ENCODE measurements at places on chromosomes 2 and 18.
A peak's percentile ranks its signal among the peaks of the same experiment; 100 is the strongest.

DNA sequence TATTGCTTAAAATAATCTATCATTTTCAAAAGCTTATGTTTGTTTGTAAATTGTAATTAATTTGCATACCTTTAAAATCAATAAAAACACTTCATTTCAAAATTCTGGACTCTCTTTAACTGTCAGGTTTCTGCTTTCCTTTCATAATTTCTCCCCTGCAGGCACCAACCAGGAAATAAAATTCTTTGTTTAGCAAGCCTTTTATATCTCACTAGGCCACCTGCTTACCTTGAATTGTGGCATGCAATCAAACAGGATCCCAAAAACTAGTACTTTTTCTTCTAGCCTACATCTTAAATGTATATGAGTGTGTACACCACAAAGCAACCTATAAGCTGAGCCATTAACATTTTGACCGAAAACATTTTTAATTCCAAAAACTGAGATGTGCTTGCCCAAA is 233.1 kb downstream of the NR4A2 start:
- DNase-seq, result no peak

DNA sequence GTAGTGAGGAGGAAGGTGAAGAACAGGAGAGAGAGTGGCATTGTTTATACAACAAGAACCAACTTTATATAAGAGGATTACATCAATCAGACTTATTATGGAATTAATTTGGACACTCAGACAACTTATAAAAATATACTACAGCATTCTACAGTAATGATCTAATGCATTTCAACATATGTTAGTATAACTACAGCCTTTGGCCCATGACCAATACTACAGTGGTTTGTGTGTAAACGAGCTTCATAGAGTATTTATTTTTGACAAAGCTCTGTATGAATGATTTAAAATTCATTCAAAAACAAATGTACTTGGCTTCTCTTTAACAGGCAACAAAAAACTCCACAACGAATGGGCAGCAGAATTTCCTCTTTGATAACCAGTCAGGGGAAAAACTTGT is 72.8 kb downstream of the ZNF521 start:
- DNase-seq, result no peak

GRCh38 chr2:238865744-238866355 is 18.0 kb downstream of the TWIST2 start:
- DNase-seq, result peak; percentile 10

GRCh38 chr2:175585496-175585895 is 404.0 kb upstream of the ATP5MC3 start:
- DNase-seq, result no peak

DNA sequence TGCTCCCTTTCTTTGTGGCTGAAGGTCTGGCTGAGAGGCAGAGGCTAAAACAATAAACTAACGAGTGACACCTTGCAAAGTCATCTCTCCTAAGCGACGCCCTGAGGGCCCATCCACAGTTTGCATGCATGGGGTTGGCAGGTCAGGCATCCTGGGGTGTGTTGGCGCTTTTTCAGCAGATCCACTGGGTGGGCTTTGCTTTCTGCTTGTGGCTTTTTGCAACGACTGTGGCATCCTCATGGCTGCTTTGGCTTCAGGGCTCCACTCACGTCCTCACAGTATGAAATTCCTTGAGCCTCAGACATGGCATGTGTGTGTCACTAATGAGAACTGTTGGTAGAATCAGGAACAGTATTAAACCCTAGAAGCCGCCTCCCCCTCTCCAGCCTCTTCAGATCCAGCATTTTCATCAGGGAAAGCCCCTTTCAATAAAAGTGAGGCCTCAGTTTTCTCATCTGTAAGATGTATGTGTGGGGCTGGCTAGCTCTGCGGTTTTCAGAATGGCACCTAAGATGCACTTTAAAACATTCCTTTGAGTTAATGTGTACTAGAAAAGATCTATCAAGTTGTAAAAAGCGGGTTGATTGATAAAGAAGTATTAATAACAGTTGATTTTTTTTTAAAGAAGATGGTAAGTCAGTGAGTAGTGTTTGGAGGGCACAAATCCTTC is 72.5 kb downstream of the SH3BP4 start:
- no peak for DNase-seq

- no peak for DNase-seq
Measured at GRCh38 chr2:71385012-71385411, 53.4 kb downstream of the ZNF638 start.

DNA sequence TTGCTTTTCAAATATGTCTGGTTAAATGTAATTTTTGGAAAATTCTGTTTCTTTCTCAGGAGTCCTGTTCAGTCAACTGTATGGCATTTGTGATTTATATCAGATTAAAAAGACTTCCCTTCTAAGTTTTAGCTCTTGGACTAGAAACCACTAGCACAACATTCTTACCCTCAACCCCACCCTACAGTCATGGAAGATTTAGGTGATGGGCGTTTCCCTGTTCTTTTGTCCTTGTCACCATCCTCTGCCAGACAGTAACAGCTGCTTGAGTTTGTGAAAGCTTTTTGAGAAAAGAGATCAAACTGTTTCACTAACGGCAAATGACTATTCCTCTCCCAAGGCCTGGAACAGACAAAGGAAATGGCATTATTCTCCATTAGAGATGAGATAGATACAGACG is 31.8 kb downstream of the SERPINB5 start:
- DNase-seq, result no peak

DNA sequence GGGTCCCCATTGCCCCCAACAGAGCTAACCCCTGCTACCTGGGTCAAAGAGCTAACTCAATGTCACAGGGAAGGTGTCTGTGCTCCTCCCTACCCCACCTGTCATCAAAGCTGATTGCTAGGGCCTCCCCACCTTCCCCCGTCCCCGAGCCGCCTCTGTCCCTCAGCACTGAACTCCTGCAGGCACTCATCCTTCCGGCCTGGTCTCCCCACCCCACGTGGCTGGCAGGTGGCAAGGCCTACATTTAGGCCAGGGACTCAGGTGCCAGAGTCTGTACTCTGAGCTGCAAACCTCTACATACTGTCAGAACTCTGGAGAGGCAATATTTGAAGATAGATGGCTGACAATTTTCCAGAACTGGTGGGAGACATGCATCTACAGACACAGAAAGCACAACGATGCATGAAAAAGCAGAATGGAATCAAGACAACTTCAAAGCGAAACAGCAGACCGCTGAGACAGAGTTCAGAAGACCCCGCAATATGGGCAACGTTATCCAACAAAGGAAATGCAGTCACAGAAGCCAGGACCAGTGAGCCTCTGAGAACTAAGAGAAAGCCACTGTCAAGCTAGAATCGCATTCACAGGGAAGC is 195.8 kb downstream of the HDAC4 start:
- no peak for DNase-seq

GRCh38 chr2:233426619-233427342 is 72.5 kb downstream of the DGKD start:
- DNase-seq, result no peak

GRCh38 chr2:190506666-190507065 is 27.9 kb downstream of the NEMP2 start:
- no peak for DNase-seq

GRCh38 chr2:75792146-75792545 is 81.4 kb upstream of the GCFC2 start:
- DNase-seq, result no peak

- DNase-seq, result no peak
Measured at GRCh38 chr2:108115868-108116267, 123.9 kb upstream of the SULT1C3 start.

- DNase-seq, result peak; percentile 80
Measured at GRCh38 chr18:12278741-12279682, 24.9 kb downstream of the CIDEA start.

DNA sequence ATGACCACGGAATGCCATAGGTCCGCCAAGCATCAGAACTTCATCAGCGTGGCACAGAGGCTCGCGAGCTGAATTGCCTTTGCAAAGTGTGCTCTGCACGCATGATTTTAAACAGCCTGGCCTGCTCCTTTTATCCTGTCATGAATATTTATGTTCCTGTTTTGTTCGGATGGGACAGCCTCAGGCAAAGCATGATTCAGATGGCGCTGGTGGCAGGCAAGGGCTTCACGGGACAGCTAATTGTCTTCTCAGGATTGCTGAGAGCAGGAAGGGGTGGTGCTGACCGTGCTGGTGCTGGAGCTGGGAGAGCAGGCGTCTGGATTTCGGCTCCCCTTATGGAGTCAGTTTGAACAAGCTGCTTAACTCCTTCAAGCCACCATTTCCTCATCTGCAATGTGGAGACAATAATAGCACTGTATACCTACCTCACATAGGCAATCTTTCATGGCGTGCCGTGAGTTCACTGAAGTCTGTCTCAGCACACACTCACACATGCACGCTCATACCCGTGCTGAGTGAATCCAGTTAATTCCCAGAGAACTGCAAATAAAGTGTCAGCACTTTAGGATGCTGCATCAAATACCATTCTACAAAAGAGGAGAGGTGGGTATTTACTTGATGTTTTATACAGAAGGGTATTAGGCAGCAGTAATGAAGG is 79.7 kb upstream of the APCDD1 start:
- no peak for DNase-seq

DNA sequence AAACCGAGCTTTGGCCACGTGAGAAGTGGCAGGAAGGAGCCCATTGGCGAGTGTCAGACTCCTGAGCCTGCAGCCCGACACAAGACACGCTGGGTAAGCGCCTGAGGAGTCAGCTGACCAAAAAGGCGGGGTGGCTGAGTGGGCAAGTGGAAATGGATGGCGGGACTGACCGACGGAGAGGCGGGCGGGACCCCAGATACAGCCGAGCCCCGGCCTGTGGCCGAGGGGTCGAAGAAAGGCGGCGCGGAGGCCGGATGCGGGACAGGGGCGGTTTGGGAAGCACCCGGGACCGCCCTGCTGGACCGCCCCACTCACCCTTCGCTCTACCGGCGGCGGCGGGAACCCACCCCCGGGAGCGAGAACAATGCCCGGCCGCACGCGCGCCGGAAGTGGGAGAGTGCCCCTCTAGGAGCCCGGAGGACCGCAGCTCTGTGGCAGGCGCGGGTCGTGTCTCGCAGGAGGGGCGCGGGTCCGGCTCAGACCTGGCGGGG is 22.8 kb downstream of the ZSCAN30 start:
- DNase-seq, result peak; percentile 81

DNA sequence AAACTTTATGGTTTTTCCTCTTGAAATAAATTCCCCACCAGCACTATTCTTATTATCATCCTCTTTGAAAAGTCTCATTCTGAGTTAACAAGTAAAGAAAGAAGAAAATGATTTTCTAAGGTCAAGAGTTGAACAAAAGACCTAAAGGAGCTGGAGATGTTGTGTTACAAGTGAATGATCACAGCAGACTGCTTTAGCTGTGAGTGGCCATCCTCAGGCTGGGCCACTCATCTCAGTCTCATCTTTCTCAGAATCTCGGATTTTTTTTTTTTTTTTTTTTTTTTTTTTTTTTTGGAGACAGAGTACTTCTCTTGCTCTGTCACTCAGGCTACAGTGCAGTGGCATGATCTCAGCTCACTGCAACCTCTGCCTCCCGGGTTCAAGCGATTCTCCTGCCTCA is 133.3 kb downstream of the CDH2 start:
- no peak for DNase-seq

- no peak for DNase-seq
Measured at GRCh38 chr2:46803911-46804670, 111.5 kb downstream of the MCFD2 start.

GRCh38 chr18:25416374-25416773 is 64.4 kb upstream of the ZNF521 start:
- no peak for DNase-seq

DNA sequence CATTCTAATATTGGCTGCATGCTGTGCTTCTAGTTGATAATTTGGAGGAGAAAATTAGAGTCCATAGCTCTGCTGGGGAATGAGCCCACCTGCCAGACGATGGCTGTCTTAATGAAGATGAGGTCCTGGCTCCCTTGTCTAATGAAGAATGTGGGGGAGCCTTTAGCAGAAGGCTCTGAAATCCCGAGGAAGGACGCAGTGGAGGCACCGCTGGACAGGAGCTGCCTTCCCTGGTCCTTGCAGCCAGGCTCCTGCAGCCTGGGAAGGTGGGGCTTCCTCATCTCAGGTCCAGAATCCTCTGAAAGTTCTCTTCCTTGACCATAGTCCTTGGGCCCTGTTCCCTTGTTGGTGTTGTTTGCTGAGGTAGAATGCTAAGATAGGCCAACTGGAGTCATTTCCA is 208.3 kb downstream of the AGAP1 start:
- DNase-seq, result no peak

- no peak for DNase-seq
Measured at GRCh38 chr2:4214444-4215205, 511.2 kb downstream of the DCDC2C start.

GRCh38 chr2:181255651-181256050 is 201.5 kb upstream of the ITGA4 start:
- no peak for DNase-seq

DNA sequence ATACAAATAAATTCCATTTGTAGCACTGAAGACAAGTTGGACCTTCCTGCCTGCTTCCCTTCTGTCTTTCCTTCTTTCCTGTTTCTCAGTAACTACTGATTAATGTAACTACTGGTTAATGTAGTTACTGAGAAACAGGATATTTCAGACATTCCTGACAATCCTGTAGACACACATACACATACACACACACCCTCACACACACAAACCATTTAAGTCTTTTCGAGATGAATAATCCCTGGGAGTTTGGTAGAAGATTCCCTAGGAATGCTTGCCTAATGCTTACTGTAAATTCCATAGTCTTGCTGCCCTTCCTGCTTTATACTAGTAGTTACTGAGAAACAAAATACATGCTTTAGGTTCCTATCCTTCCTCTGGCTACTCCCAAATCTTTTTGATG is 83.9 kb downstream of the PIK3C3 start:
- DNase-seq, result no peak

DNA sequence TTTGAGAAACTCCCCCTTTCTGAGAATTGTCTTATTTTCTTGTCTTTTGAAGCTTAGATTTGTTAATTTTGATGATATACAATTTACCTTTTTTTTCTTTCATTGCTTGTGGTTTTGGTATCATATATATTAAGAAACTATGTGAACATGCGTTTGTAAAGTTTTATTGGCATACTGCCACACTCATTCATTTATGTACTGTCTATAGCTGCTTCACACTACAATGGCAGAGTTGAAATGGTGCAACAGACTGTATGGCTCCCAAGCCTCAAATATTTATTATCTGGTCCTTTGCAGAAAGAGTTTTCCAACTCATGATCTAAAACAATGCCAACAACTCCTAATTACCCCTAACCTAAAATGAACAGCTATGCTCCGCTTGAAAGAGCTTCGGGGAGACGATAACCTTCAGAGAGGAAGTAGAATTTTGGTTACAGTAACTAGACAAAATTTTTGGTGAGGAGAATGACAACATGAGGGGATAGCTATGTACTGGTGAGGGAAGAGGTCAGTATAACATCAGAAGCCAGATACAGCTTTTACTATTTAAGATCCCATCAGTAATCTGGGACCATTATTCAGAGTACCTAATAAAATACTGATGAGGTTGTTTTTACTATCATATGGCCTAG is 16.1 kb downstream of the PPP3R1 start:
- no peak for DNase-seq

All from upper lobe of left lung (tissue), 6 donors.